ENCODE measurements at places on chromosomes 4 and X.

DNA sequence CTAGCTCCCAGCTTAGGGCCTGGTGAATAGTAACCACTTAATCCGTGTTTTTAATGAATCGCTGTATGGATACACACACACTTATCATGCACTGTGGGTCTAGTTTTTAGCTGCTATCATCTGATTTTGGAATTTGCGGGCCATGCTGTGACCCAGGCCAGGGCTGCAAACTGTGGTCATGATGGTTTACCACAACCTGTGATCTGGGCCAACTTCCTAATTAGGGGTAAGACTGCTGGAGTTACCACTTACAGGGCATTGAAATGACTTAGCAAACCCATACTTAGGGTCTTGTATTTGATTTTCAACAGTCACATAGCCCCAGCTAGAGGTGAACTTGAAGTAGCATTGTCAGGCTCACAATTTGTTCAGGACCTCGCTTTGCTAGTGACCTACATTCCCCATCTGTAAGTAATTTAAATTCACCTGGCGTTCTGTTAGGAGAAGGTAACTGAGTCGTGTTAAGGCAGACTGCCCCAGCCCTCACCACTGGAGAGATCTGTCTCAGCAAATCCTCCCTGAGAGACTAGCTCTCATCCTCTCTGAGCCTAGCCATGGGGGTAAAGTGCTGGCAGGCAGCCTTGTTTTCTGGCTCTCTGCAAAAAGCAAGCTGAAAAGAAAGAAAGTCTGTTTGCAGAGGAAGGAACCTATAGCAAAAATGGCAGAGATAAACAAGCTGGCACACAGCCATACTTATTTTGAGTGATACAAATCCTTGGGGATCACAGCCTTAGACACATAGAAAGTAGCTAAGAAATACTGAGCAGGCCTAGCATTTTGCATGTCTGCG, 33.8 kb upstream of the EGFL6 start:
- DNase-seq = no peak

- DNase-seq = no peak
Observed at GRCh38 chr4:163467082-163467770, 6.3 kb downstream of the TKTL2 start.

GRCh38 chrX:155682834-155683233, 70.1 kb upstream of the TMLHE start:
- no peak for DNase-seq

DNA sequence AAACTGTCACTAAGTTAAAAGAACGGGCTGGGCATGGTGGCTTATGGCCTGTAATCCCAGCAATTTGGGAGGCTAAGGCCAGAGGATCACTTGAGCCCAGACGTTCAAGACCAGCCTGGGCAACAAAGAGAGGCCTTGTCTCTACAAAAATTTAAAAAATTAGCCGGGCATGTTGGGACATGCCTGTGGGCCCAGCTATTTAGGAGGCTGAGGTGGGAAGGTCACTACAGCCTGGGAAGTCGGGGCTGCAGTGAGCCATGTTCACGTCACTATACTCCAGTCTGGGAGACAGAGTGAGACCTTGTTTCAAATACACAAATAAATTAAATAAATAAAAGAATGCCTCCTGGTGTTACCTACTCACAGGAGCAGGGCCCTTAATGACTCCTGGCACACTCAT, 69.5 kb downstream of the APBB2 start:
- DNase-seq = no peak

DNA sequence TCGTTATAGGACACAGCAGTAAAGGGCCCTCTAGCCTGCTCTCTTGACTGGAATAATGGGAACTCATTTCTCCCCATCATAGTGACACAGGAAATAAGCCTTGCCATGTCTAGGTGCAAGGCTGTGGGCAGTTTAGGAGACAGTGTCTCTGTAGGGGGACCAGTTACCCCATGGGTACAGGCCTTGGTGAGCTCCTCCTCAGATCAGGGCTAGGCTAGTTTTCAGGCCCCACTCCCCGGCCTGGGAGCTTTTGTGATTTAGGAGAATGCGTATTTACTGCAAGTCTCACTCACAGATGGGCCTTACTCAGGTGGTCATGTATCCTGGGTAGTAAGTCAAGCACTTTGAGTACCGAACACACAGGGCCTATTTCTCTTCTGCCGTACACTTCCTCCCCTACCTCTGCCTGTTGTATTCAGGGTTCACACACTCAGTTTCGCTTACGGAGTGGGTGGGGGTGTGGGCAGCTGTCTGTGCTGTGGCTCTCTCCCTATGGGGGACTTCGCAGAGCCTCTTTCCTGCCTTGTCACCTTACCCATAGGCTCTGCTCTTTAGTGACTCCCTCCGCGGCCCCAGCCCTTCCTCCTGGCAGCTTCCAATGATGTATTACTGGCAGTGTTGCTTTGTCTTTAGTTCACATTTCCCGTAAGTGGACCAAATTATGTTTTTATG, 34.2 kb downstream of the FAM193A start:
- DNase-seq = no peak

DNA sequence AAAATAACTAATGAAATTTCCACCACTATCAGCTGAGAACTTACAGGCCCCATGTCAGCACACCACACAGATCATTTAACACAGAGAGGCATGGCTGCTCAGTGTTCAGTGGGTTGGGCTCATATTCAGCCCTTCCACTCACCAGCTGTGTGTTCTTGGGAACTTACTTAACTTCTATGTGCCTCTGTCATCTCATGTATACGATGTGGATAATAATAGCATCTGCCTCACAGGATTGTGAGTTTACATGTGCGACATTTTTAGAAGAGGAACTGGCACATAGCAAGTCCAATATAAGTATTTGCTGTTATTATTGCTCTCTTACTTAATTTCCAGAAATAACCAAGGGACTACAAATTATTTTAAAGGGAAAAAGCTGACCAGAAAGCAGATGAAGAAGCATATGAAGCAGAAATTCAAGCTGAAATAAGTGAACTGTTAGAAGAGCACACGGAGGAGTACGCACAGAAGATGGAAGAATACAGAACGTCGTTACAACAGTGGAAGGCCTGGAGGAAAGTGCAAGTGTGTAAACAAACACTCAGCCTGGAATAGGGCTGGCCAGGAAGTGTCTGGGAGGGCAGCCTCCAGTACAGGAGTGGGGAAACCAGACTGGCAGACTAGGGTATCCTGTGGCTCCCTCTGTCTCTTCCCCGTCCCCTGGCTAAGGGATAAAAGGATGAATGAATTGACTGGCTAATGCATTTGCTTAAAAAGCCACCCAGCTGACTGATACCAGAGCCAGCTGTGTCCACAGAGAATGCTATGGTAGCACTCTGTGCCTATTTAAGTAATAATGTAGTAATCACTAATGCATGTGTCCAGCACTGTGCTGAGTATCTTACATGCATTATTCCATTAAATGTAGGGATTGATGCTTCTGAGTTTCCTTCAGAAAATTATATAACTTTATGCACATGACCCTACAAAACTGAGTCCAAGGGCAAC, 67.1 kb downstream of the CC2D2A start:
- no peak for DNase-seq

GRCh38 chrX:119759248-119759766, 919 bp downstream of the SOWAHD start:
- no peak for DNase-seq

DNA sequence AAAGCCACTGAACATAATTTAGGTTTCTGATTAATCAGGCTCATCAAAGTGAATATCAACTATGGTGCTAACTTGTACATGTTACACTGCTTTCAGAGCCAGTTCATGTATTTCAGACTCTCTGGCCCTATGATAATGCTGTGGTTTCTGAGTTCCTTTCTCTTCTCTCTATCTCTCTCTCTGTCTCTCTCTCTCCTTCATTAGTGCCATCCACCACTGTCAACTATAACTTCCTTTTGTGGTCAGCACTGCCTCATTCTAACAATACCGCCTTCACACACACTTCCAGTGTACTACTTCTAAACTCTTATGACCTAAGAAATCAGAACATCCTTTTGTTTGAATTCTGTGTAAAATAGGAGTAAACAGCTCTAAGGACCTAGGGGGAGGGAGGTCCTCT, 907.1 kb downstream of the RPA4 start:
- DNase-seq = no peak

- DNase-seq = no peak
Observed at GRCh38 chr4:74104145-74104544, 5.2 kb upstream of the CXCL2 start.

GRCh38 chr4:7843831-7844593, 95.6 kb downstream of the AFAP1 start:
- DNase-seq = peak; percentile 83

- DNase-seq = no peak
Observed at GRCh38 chr4:52045028-52045427, 6.1 kb upstream of the SPATA18 start.

GRCh38 chr4:87037671-87038334, 103.0 kb downstream of the AFF1 start:
- no peak for DNase-seq

DNA sequence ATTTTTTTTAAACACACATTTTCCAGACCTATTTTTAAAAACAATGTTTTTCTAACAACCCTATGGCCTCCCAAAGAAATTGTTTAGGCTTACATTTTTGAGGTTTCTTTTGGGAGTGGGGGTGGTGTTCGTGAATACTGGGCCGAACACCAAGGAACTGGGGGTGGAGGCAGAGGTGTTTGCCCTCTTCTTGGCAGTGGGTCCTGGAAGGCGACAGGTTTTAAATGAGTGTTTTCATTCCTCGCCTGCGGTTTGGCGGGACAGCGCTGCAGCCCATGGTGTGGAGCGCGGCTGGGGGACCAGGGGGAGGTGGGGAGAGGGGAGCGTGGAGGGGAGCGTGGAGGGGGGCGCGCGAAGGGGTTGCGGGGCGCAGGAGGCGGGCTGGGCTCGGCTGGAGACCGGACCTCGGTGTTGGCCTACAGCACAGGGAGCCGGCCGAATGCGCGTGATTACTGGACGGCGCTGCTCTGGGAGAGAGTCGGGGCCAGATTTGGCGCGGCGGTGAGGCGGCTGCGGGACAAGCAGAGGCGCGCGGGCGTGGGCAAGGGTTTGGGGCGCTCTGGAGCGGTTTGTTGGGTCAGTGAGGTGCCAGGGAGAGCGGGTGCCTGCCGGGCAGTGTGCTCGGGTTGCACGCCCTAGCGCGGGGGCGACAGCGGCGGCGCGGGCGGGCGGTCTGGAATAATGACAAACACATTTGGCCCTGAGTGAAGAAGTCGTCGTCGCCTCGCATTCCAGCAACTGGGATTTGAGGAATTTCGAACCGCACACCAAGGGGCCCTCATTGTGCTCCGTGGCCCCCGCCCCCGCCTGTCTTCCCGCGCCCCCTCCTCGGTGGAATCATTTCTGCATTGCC, 764 bp downstream of the PDGFRA start:
- DNase-seq = peak; percentile 74

DNA sequence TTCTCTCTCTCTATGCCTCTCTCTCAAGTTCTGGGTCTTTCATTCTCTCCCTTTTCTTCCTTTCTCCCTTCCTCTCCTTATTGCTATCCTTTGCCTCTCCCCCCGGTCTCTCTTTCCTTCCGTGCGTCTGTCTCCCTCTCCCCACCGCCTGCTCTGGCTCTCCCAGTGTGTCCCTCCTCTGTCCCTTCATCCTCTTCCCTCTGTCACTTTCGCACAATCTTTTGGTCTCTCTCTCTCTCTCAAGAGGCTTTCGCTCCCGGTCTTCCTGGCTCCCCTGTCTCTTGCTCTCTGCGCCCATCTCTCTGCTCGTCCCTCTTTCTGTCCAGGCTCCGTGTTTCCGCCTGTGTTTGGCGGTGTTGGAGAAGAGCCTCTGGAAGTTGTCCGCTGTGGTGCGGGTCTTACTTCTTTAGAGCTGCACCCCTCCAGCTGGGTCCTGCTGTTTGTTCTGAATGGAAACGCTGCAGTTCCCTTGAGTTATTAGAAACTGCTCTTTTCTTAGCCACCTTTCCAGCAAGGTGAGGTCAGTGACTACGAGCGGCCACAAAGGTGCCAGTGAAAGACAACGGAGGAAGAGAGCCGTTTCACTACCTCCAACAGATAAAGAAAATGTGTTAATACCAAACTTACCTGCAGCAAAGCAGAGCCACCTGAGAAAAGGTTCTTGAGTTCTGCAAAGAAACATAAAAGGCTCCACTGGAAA, 1.1 kb downstream of the BMPR1B start:
- no peak for DNase-seq

DNA sequence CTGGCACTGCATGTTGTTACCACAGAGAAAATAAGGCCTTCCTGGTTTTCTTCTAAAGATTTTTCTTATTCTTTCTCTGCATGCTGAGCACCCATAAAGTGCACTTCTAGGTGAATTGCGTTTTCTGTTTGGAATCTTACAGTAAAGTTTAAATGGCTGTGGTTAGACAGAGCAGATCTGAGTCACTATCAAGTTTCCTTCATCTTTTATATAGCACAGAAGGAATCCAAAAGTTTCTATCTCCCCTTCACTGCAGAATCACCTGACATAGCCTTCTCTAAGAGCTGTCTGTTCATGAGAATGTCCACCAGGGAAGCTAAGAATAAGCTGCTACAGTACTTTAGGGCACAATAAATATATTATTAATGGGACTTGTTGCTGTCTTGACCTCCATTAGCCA, 455.5 kb upstream of the FAM241A start:
- DNase-seq = no peak

DNA sequence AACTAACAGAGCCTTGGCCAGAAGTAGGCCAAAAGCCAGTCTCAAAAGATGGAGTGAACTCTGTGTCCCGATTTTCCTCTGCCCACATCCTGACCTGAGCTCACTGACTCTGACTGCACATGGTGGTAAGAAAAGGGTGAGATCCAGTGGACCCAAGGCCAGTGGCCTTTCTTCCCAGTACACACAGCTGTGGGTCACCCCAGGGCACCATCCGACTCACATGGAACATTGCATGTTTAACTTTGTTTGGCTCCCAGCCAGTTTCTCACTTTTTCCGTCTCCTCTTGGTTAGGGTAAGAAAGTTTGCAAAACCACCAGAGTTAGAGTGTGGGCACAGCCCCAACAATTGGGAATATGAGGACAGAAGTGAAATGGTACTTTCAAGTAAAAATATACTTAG, 69.8 kb downstream of the GAB1 start:
- peak; percentile 76 for DNase-seq

DNA sequence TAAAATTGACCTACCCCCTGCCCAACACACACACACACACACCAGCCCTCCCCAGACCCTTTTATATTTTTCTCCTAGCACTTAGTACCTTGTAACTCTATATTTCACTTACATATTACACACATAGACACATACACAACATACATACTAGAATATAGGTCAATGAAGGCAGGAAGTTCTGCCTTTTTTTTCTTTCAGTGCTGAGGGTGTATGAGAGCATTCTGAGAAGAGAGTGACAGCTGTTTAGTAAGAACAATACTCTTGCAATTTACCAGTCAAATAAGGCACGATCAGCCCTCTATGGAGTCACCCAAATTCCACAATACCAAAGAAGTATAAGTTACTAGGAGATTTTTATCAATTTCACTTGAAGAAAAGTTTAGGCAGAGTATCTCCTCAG, 33.5 kb downstream of the ACE2 start:
- no peak for DNase-seq

DNA sequence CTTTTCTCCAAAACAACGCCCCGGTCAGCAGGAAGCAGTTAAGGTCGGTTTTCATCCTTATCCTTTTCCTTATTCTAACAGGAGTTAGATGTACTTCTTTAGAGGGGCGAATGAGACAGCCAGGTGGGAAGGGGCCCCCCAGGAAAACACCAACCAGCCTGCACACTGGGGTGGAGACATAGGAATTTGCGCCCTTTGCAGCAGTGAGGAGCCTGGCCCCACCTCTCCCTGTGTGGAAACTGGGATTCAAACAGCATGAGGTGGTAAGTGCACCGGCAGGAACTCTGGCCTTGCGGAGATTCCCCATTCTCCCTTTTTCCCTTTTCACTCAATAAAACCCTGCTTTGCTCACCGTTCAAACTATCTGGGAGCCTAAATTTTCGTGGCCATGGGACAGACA, 8.0 kb upstream of the FAM47C start:
- DNase-seq = no peak

Measured in suprapubic skin (tissue), 4 donors.